Stimulated activated CD4-positive, alpha-beta T cell treated with anti-CD3 and anti-CD28 coated beads, Interleukin-4, amount 100 ng/mL, for 48 hours (primary cell): ENCODE measurements at places on chromosomes 2 and 18.

DNA sequence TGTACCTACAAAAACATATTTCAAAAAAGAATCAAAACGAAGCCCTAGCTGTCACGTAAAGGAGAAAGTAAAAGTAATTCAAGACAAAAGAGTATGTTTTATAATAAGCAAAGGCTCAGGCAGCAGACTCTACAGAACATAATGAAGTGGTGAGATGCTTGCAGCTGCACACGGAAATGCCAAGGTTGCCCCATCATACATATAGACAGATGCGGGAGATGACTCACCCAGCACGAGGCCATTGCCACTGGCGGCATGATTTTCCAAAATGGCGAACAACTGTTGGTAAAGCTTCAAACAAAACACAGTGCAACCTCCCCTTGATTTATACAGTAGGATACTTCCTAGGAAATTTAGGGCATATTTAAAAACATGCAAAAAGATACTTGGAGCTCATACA lies 26.0 kb upstream of the C1QL2 start:
- no peak for DNase-seq

DNA sequence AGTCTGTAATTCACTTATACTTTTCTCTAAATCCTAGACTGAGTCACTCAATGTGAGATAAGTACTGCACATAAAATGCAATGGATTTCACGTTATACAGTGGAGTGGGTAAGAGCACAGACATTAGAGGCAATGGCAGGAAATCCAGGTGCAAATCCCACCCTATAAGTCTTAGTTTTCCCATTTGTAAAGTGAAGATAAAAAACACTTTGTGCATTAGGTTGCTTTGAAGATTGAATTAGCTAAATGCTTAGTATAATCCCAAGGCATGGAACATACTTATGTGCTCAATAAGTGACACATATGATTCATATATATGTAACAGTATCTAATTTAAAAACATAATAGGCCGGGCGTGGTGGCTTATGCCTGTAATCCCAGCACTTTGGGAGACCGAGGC lies 10.5 kb downstream of the ACTG2 start:
- no peak for DNase-seq

DNA sequence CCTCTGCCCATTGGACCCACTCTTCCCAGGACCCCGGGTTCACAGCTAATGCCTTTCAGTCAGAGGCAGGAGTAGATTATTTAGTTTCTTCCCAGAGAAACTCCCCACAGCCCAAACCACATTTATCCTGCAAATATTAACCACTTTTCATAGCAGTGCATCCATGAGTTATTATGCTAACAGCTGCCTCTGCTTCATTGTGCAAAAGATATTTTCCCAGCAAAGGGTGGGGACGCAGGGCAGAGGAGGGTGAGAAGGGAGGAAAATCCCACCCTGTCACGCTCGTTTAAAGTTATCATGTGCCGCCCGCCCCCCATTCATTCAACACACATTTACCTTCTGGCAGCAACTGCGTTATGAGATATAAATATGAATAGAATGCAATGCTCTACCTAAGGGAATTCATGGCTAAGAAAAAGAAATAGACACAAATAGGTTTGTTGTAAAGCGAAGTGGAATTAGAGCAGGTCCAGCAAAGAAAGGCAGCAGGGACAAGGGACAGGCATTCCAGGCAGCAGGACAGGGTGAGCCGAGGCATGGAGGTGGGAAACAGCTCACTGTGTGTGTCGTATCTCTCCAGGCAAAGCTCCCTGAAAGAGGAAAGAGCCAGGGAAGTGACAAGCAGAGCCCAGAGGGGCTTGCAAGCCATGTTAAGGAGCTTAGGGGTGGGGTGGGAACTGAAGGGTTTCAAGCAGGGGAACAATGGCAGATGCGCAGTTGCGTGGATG lies 46.3 kb upstream of the LTBP1 start:
- DNase-seq, result no peak

GRCh38 chr18:8769509-8770095 lies 64.2 kb downstream of the MTCL1 start:
- no peak for DNase-seq

DNA sequence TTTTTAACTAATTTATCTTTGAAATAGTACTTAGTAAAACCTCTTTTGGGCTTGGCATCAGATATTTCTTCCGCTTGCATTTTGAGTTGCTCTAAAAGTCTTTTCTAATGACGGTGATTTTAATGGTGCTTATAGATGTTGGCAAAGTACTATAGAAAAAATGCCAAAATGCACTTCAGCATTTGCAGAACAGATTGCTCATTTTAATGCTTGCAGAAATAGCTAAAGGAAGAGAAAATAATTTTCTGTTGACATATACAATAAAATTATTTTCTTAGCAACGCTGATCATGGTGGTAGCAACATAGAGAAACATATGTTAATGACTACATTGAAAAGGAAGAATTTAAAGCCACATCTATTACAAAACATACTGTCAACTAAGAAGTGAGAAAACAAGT lies 170.7 kb downstream of the STK39 start:
- DNase-seq, result no peak

DNA sequence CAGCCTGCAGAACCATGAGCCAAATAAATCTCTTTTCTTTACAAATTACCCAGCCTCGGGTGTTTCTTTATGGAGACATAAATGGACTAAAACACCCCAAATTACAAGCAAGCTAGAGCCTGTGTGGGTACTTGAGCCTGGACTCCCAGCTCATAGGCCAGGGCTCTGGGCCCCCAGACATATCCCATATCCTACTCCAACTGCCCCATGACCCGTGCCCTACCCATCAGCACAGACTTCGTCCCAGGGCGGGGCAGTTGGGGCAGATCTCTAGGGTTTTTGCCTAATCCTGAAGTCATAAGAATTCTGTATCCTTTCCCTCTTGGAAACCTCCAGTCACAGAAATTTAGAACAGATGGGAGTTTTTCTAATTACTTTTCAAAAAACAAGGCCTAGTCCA lies 90.7 kb downstream of the DDX1 start:
- DNase-seq, result no peak

- no peak for DNase-seq
These were observed 14.2 kb downstream of the EHD3 start for GRCh38 chr2:31248139-31248538.

- no peak for DNase-seq
These were observed 168.2 kb downstream of the NEDD4L start for GRCh38 chr18:58212274-58212673.

DNA sequence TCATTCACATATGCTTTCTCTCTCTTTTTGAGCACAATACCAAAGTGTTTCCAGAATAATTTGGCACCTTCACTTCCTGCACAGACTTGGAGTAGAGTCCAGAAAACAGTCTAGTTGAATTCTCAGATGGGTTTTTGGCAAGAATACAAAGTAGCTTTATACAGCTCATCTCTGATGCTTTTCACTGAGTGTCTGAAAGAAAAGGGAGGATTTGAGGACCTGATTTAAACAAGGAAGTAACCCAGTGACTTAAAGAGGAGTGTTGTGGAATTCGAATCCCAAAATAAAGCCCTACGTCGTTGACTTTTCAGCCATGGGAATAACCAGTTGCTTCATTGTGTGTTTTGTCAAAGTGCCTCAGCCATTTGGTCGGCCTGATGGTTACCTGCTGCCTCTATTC lies 31.8 kb downstream of the METAP1D start:
- DNase-seq, result no peak
